ENCODE measurements at places on chromosomes 12 and 14.

- no peak for DNase-seq
Measured at GRCh38 chr12:125028106-125028505, 34.7 kb downstream of the BRI3BP start.

- DNase-seq: no peak
Measured at GRCh38 chr12:22860926-22861325, 236.0 kb downstream of the ETNK1 start.

DNA sequence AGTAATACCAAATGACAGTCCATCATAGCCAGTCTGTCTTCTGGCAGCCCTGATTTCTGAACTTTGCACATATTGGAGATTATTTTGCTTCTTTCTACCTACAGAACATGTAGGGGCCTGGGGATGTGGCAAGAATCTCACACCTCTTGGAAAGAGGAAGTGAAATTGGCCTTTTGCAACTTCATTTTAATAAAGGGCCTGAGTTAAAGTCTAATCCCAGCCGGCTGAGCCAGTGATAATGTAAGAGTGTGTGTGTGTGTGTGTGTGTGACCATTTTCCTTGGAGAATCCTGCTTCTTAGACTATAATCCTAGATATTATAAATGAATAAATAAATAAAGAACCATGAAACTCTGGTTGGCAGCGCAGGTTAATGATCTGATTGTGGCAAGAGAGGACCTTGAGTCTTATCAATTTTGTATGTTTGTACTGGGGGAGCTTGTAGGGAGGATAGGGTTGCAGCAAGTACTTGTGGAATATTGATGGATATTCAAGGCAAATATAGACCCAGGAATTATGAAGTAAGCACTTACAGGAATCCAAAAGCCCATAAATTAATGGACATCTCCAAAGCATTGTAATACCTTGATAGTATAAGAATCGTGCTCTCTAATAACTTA lies 233.2 kb upstream of the AMIGO2 start:
- DNase-seq: no peak

GRCh38 chr14:89667983-89668382 lies 250.9 kb upstream of the FOXN3 start:
- DNase-seq: no peak

- no peak for DNase-seq
Measured at GRCh38 chr12:130337488-130338303, at the start of gene PIWIL1. Gene PIWIL1, plus strand, starts transcription at chr12:130337887. Its CDS starts 4,705 bp downstream, at chr12:130342592.

DNA sequence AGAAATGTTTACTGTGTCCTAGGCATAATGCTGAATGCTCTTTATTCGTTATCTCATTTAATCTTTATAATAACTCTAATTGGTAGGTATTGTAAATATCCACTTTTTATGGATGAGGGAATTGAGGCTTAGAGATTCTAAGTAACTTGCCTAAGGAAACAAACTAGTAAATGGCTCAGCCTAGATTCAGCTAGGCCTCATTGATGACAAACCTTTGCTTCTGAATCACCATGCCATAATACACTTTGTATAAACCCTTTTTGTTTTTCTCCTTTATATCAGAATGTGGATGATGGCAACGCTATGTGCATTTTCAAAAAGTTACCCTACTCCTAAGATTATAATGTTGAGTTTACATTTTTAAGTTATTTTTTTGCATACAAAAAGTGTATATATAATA lies 34.0 kb downstream of the MNAT1 start:
- DNase-seq: no peak

DNA sequence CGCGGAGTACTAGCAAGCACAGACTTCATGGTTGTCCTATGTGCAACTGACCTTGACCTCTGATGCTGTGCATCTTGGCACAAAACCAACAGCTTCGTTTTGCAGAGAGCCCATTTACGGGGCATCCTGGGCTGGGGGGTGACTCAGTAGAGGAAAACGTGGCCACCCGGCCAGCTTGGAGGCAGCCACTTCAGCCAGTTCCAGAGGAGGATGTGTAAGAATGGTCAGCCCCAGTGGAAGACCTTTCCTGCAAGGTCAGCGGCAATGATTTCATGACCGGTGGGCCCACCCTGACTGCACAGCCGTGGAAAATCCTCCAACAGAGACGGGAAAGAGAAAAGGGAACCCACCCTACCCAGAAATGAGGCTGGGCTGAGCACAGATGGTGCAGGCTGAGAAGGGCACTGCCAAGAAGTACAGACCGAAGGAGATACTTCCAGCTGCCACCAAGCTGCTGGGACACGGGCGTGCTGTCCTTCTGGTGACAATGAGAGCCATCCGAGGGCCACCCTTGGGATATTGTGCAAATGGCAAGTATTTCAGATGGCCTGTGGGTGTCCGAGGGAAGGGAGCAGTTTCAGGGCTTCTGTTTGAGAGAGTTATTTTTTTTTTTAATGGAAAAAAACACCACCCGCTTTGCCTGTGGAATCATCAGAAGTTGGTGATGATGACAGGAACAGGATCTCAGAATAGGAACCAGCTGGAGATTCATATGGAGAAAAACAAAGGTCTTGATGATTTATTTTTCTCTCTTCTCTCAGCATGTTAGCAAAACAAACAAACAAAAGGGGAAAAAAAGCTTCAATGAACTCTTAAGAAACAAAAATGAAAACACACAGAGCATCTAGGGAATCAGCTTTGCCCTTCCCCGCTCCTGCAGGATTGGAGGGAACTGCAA lies 120.2 kb upstream of the RFLNA start:
- peak; percentile 28 for DNase-seq

- DNase-seq: no peak
Measured at GRCh38 chr14:96088911-96089310, 49.7 kb downstream of the C14orf132 start.

DNA sequence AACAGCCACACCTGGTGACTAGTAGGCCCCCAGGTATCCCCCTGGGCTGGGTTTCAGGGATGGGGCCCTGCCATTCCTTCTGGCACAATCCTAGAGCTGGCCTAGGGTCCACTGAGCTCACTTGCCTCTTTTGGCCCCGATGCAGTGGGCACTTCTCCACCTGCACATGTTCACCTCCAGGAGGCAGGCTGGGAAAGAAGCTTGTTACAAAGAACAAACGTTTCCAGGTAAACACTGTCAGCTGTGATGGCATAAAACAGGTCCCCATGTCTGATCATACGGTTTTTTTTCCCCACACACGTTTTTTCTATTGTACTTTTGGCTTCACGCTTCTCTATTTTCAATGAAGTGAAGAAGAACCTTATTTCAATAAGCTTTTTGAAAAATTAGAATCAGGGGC lies 15.8 kb upstream of the HVCN1 start:
- no peak for DNase-seq

DNA sequence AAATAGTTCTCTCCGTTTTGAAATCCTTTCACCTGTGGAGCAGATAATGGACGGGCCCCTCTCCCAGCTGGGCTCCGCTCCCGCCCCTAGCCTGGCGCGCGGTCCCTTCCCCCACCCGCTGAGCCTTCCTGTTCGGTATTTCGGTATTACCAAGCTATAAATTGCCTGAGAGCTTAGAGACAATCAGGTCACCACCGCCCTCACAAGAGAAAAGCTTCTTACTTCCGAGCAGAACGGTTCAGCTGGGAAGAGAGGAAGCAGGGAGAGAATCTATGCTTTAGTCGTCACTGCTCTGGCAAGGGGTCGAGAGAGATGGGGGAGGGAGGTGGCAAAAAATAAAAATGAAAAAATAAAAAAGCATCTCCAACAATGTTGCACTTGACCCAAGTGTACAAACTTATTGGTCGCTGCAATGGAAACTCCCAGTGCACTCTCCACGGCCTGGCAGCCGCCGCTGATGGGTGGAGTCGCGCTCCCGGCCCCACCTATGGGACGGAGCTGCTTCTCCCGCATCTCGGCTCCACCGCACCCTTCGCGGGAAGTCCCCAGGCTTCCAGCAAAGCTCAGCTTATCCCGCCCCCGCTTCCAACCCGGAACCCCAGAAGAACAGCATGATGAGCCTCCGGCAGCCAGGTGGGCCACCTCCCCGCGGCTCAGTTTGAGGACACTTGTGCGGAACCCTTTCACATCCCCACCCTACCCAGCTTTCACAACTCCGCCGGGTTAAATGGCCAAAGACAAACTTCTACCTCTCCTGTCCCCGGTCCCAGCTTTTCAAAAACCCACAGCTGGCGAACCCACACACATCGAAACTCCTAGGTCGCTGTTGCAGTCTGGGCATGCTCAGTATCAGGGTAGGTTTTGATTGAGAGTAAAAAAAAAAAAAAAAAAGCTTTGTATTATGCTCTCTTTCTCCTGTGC lies 832 bp upstream of the SYT1 start:
- DNase-seq: peak; percentile 12

DNA sequence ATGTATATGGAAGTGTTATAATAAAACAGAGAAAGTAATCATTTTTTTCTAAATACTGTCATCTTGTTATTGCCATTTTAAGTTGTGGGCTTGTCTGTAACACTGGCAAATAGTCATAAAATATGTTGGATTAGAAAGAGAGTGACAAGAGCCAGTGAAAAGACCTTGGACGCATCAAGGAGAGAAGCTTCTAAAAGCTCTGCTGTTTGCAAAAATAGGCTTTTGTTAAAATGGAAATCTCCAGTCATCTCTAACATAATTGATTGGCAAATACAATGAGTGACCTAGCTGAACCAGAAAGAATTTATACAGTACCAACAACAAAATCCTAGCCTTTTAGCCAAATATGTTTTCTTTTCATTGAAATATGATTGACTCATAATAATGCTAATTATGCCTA lies 245.8 kb upstream of the RMST start:
- no peak for DNase-seq

GRCh38 chr14:55780156-55780946 lies 200.3 kb downstream of the KTN1 start:
- DNase-seq: peak; percentile 44

DNA sequence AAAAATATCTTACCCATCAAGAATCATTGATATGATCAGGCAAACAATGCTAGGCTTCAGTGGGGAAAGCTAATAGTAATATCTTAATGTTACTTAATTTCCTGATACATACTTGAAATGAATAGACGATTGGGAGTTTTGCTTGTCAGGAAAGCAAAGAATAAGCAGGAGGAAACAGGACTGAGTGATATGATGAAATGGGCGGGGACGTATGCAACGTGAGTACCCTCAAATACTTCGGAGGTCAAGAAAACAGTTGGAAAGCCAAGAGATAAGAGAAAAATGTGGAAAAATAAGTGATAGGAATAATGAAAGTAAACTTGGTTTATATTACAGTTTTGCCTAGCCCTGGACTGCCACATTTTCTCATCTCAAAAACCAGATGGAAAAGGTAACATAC lies 49.2 kb downstream of the METTL25 start:
- DNase-seq: no peak

- DNase-seq: no peak
Measured at GRCh38 chr12:11658791-11659190, 9.3 kb downstream of the ETV6 start.

DNA sequence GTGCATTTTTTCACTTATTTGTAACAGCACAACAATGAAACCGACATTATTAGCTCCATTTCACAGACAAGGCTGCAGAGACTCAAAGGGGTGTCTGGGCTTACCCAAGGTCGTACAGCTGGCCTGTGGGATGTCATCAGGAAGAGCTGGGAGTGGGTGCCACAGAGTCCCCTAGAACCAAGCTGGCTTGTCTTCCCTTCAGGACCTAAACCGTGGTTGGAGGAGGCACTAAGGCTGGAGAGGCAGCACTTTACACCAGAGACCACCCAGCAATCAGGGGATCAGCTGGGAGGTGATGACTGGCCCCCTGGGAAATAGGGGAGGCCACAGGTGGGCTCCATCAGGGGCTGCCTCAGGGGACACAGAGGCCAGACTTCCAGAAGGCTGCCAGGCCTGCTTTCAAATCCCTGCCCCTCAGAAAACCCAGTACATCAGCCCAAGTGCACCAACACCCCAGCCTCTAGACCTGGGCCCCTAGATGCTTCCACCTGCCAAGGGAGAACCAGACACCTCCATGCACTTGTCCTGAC lies 28.3 kb downstream of the DIO3 start:
- no peak for DNase-seq

DNA sequence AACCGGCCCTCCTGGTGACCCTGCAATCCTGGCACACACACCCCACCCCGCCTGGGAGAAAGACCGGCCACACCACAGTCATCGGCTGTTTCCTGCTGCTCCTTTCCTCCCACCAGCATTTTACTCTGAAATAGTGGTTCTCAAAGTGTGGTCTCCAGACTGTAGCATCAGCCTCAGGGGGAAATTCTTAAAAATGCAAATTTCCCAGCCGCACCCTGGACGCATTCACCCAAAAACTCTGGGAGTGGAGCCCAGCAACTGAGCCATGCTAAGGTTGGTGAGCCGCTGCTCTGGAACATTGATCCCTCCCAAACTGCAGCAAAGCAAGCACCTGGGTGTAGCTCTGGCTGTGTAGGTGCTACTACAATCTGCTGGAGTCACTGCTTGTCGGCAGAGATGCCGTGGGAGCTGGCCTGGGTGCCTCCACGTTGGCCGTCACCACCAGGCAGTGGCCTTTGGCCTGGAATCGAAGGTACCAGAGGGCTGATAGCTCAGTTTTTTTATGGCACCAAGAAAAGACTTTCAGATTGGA lies 38.4 kb upstream of the BCL2L14 start:
- no peak for DNase-seq

DNA sequence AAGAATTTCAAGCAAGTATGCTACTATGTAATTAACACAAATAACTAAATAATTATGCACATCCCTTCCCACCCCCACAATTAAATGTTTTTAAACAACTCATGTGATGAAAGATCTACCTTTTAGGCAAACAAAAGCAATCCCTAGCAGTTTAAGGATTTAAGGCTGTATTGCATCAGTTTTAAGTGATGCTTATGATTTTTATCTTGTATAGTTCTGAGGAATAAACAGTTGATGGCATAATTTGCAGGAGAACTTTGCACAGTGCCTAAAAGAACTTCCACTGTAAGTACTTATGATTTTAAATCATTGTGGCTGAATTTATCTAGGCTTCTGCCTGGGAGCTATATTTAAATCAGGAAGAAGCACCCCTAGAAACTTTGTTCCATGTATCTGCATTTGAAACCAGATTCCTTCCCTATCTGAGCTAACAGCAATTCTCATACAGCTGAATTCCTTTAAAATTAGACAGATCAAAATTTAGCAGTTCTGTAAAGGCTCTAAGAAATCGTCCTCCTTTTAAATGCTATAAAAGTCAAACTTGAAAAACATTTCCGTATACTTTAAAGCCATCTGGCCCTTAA lies 388.6 kb downstream of the BCAT1 start:
- no peak for DNase-seq

GRCh38 chr14:21748869-21749303 lies 75.3 kb upstream of the OR4E1 start:
- DNase-seq: peak; percentile 6

GRCh38 chr14:50985124-50985858 lies 41.0 kb upstream of the PYGL start:
- DNase-seq: no peak

- DNase-seq: no peak
Measured at GRCh38 chr12:22628228-22628627, 3.3 kb downstream of the ETNK1 start.
